ENCODE measurements at places on chromosomes 7 and 10.
A peak's percentile ranks its signal among the peaks of the same experiment; 100 is the strongest.

DNA sequence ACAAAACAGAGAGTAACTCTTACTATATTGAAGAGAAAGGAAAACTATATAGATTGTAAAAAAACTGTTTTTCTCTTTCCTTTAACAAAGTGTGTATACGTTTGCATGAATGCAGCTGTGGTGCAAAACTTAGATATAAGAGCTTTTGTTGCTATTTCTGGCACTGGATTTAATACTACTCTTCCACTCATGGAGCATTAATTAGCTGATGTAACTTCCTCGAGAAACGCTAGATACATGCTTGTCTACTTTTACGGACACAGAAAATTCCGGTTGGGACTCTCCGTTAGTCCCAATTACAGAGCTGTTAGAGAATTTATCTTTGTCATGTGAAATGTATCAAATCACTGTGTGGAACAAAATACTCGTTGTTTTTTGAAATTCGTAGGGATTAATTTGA lies 135.5 kb downstream of the ZNF22 start:
- no peak for DNase-seq

GRCh38 chr7:90597563-90598253 lies 1.6 kb downstream of the CDK14 start:
- no peak for DNase-seq

GRCh38 chr7:100723732-100724275 lies 3.5 kb downstream of the EPO start:
- DNase-seq = no peak

GRCh38 chr7:73941836-73942551 lies 81.0 kb downstream of the TMEM270 start:
- no peak for DNase-seq

GRCh38 chr7:43784030-43784584 lies 25.6 kb downstream of the BLVRA start:
- DNase-seq = no peak

DNA sequence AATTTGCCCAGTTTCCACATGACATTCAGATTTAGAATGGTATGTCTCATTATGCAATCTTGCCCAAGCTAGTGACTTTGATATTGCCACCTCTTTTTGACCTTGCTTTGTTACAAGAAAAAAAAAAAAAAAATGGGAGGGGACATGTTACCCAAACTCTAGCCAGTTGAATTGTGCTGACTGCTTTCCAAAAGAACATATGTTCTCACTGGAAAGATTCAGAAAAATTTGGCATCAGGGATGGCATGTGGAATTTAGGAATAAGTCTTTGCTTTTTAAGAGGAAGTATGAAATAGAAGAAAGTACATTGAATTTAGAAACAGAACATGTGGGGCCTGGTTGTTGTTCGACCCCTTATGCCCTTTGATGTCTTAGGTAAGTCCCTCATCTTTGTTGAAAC lies 846.8 kb downstream of the NRG3 start:
- DNase-seq = no peak

DNA sequence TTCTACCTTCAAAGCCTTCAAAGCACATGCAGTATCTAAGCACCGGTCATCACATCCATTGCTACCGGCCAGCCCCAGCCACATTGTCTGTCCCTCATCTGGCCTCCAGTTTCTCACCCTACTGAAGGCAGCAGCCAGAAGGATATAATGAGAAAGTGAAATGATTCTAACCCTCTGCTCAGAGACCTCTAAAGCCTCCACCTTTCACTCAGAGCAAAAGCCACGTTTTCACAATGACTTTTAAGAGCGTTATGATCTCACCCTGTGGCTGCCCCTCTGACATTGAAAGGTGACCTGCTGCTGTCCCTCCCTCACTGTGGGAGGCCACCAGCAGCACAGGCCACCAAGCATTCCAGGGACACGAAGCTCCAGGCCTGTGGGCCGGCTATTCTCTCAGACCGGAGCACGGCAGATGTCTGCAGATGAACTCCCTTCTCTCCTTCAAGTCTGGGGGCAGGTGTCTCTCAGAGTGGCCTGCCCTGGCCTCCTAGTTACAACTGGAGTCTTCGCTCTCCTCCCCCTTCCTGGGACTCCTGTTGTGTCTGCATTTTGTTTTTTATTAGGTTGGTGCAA lies 94.9 kb upstream of the EEPD1 start:
- DNase-seq = no peak

DNA sequence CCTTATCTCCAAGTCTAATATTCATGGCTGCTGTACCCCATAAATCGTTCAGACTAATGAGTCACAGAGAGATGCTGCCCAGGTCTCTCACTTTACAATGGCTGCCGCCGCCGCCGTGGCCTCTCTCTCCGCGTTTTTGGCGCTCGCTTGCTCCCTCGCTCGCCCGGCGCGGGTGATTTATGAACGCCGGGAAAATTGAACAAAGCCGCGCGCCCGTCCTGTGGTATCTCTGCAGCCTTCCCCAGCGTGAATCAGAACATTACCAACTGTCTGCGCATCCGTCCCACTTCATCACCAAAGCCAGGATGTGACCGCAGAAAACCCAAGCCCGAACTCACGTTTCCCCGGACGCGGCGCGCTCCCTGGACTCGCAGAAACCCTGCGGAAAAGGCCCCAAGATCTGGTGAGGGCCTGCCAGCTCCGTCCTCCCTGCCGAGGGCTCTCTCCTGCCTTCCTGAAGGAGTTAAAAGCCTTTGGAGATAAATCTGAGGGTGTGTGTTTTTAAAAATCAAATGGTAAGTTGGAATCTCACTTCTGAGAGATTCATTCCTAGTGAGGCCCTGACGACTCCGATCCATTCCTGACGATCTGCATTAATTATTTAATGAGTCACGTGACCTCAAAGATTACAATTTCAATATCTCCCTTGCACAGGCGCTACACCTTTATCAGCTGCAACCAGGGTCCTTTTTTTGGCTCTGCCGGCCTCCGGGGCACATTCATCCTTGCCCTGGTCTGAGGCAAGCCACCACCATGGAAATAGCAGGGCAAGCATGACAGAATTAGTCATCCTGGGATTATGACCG lies 6.3 kb downstream of the HOXA4 start:
- no peak for DNase-seq

DNA sequence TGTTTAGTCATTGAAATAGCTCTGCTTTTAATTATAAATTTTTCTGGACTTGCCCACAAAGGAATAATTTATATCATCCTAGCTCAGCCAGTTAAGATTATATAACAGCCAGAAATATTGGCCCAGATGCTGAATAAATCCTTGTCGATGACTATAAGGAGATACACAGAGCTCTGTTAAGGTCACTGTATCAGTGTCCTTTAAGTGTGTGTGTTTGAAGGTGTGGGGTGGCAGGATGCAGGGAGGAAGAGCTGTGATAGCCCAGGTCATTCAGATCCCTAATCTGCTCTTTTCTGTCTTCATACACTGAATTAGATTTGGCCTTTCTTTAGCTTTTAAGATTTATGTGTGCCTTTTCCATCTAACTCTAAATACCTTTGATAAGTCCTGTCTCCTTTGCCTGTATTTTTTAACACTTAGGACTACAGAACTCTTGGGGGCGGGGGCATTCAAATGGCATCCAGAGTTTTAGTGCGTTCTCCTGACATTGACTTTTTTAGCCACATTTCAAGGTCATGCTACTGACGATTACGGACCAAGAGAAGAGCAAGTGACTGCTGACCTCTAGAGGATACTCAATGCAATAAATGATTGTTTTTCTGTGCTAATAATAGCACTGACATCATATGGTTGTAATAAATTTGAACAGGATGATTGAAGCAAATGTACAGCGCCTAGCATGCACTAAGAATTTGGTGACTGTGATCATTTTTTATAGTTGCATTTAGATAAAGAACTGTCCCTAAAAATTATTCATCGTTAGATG lies 172.3 kb downstream of the CACNB2 start:
- DNase-seq = no peak

GRCh38 chr10:71131508-71132088 lies 80.8 kb upstream of the UNC5B start:
- DNase-seq = no peak

GRCh38 chr10:84654671-84655070 lies 326.3 kb downstream of the CCSER2 start:
- DNase-seq = no peak

- DNase-seq = no peak
These were observed 97.8 kb upstream of the DDC start for GRCh38 chr7:50662996-50663395.

DNA sequence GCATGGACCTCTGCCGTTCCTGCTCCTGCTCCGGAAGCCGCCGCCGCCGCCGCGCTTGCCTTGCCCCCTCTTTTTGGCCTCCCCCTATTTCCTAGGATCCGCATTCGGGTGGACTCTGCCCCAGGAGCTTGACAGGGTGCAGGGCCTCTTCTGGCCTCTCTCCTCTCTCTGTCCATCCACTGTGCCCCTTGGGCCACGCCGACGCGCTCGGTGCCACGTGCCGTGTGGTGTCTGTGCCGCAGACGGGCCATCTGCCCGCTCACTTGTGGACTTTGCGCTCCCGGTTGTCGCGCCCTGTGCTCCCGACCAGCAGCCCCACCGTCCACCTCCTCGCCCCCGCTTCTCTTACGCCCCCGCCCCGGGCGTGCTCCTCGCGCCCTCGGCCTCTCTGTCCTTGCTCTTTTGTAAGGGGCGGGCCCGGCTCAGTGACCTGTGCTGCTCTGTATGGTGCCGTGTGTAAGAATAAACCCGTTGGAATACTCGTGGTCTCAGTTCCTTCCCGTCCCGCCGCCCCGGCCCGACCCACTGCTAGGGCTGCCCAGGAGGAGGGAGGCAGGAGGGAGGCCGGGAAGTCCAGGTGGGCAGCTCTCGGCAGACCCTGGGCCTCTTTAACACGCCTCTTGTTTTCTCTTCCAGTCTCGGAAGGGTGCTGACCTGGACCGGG lies 37.0 kb downstream of the AGAP3 start:
- DNase-seq = no peak

GRCh38 chr7:154770962-154771361 lies 232.0 kb downstream of the PAXIP1 start:
- no peak for DNase-seq

- no peak for DNase-seq
These were observed 637.1 kb downstream of the GATA3 start for GRCh38 chr10:8691498-8692017.

GRCh38 chr10:37937864-37938263 lies 38.6 kb downstream of the ZNF25 start:
- DNase-seq = no peak

DNA sequence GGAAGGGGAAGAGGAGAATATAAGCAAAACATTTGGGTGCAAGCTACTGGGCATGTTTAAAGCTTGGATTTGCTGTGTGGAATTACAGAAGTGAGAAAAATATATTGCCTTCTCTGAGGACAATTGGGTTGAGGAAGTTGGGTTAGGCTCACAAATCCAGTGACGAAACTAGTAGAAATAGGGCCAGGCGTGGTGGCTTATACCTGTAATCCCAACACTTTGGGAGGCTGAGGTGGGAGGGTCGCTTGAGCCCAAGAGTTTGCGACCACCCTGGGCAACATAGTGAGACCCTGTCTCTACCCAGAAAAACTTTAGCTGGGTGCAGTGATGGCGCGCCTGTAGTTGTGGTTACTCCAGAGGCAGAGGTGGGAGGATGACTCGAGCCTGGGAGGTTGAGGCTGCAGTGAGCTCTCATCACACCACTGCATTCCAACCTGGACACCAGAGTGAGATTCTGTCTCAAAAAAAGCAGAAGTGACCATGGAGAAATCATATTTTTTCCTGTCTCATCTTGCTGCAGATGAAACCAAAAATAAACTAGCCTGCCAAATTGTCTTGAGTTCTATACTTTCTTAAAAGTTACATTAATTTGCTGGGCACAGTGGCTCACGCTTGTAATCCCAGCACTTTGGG lies 22.4 kb downstream of the NRBF2 start:
- no peak for DNase-seq

- DNase-seq = no peak
These were observed 499.9 kb upstream of the FZD8 start for GRCh38 chr10:36141856-36142560.

DNA sequence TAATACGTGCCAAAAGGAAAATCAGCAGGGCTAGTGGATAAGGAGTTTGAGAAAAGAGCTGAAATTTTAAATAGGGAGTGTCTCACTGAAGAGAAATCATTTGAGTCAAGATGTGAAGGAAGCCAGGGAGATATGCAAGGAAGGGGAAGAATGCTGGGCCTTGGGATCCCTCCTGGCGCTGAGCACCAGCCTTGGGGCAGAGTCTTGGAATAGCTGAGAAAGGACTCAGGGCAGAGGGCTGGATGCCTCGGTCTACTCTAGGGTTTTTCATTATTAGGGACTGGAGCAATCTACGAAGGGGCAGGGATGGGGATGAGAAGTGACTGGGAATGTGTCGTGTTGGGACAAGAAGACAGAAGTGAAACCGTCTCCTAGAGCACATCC lies 484 bp downstream of the ZWINT start:
- no peak for DNase-seq

DNA sequence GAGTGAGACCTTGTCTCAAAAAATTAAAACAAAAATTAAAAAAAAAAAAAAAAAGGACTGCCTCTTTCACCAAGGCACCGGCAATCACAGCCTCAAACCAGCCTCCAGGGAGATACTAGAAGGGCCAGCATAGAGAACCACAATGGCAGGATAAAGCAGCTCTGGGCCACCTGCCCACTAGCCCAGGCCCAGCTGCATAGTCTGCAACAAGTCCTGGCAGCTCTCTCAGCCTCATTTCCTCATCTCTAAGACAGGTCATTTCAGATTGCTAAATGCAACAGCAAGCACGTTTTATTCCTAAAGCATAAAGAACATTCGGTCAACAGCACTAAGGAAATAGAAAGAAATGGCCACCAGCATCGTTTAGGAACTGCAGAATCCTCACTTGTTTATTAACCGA lies 28.8 kb downstream of the XPNPEP1 start:
- DNase-seq = no peak

GRCh38 chr10:76358743-76359395 lies 927.4 kb downstream of the LRMDA start:
- no peak for DNase-seq

DNA sequence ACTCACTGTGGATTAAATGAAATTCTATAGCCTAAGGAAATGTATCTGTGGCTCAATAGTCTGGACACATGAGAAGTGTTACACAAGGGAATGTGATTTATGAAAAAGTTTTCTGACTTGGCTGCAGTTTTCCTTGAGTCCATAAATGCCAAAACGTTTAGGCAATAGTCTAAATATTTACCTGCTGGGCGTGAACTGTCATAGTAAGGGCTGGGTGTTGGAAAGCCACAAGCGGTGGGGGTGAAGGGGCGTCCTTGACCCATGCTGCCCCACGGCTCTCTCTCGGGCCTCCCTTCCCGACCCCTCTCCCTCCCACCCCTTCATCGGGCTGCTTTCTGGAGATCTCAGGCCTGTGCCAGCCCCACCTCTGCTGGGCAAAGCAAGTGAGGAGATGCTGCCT lies 223.7 kb downstream of the BUB3 start:
- no peak for DNase-seq

- peak; percentile 65 for DNase-seq
These were observed 61.7 kb downstream of the PWWP2B start for GRCh38 chr10:132458586-132459300.

GRCh38 chr10:22341190-22341925 lies 3.9 kb upstream of the SPAG6 start:
- DNase-seq = no peak

- DNase-seq = peak; percentile 2
These were observed 56.5 kb upstream of the ORC5 start for GRCh38 chr7:104264285-104264684.

- DNase-seq = no peak
These were observed 198.8 kb downstream of the GRID1 start for GRCh38 chr10:86167762-86168128.

GRCh38 chr10:26199841-26200240 lies 16.7 kb upstream of the GAD2 start:
- no peak for DNase-seq

- peak; percentile 38 for DNase-seq
These were observed 870 bp downstream of the FZD1 start for GRCh38 chr7:91264924-91265681.

- DNase-seq = no peak
These were observed 47.3 kb downstream of the YKT6 start for GRCh38 chr7:44247868-44248651.

- DNase-seq = no peak
These were observed 146.5 kb downstream of the JMJD1C start for GRCh38 chr10:63319231-63319630.
